Upper lobe of left lung (tissue), 6 donors: ENCODE measurements at places on chromosomes 3 and 15.

- no peak for DNase-seq
Observed at GRCh38 chr3:165797551-165797950, 39.7 kb downstream of the BCHE start.

- no peak for DNase-seq
Observed at GRCh38 chr15:58521293-58521991, 89.7 kb downstream of the LIPC start.

GRCh38 chr15:35394416-35394815 is 151.5 kb downstream of the DPH6 start:
- no peak for DNase-seq

- DNase-seq, result no peak
Observed at GRCh38 chr15:33612721-33613304, 302.0 kb downstream of the RYR3 start.

- no peak for DNase-seq
Observed at GRCh38 chr15:79629687-79630086, 197.6 kb downstream of the MINAR1 start.

DNA sequence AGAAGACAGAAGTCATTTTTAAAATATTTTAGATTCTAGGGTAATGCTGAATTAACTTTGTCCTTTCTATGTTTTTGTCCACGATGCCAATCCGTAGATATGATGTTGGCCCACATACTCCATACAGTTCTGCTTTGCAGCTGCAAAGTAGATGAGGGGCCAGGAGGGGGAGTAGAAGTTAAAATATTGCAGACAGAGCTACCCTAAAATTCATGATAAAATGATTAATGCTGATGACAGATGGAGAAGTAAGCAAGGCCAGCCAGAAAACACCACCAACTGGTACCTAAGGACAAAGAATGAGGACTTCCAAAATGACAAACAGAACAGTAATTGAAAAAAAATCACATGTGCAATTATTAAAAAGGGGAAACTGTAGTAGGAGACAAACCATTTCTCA is 756.6 kb upstream of the ARPP21 start:
- DNase-seq, result no peak
